Stimulated activated naive CD4-positive, alpha-beta T cell (primary cell): ENCODE measurements at places on chromosomes 13 and 19.

GRCh38 chr13:112629161-112629560, 41.2 kb upstream of the TUBGCP3 start:
- DNase-seq, result no peak

- no peak for DNase-seq
These were observed 6.3 kb downstream of the PLIN3 start for GRCh38 chr19:4861147-4861546.

- DNase-seq, result no peak
These were observed 143.9 kb downstream of the KATNAL1 start for GRCh38 chr13:30163441-30163840.

- DNase-seq, result no peak
These were observed 13.1 kb downstream of the NAXD start for GRCh38 chr13:110628477-110628793.

DNA sequence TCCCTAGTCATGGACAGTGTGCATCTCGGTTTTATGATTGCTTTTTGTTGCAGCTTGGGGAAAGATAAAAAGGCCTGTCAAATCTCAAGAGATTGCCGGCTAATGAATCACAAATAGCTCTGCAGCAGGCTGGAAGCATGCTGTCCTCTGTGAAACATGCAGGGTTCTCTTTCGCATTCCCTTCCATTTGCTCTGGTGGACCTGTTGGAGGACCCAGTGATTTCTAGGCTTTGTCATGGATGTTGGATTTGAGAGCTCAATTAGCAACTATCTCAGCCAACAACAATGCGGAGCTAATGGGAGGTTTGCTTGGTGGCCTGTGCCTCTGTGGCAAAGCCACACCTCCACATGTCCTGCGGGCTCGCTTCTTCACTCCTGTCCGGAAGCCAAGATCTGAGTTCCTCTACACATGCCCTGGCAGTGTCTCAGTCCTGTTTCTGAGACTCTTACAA, 418.1 kb upstream of the ARGLU1 start:
- DNase-seq, result no peak

- no peak for DNase-seq
These were observed at the start of gene C3 for GRCh38 chr19:6720369-6721137. Gene C3 (minus strand): TSS chr19:6720650. CDS start chr19:6720589, 61 bp downstream.

DNA sequence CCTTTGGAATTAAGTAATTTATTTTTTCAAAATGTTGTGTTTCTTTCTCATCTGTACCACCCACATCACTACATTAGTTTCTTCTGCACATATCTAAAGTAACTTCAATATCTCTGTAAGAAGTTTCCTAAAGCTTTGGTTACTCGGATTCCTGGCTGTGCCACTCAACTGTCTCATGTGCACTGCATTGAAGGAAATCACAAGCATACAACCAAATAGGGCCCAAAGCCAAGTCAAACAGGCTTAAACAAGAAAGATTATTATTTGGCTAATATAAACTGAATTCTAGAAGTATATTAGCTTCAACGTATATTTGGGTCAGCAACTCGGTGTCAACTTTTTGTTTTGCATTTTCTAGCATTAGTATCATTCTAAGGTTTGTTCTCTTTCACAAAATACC, 1647.6 kb upstream of the SPRY2 start:
- no peak for DNase-seq

GRCh38 chr19:29785955-29786589, 25.7 kb upstream of the CCNE1 start:
- DNase-seq, result no peak

- no peak for DNase-seq
These were observed 20.3 kb upstream of the CEACAM1 start for GRCh38 chr19:42548552-42548951.

DNA sequence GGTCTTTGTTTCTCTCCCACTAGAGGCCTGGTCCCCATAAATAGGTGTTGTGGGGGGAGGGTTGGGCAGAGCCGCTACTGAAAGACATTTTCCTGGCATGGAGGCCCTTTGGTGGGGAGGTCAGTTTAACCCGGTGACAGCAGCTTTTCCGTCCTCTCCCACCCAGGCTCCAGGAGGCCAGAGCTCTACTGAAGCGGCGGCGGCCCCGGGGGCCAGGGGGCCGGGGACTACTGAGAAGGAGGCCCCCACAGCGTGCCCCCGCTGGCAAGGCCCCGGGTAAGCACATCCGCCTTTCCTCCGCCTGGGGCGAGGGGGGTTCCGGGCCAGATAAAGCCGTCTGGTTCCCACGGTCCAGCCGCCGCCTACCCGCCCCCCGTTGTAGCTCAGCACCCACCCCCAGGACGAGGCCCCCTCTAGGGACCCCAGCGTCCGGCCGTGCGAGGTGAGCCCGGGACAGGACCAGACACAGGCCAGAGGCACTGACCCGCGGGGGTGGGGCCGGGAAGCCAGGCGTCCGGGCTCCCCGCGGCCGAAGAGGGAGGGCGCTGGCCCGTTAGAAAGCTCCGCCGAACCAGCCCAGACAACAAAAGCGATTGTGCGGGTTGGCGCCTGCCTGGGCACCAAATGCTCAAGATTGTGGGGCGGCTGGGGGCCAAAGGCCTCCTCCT, 1.1 kb upstream of the LTBP4 start:
- DNase-seq, result no peak

DNA sequence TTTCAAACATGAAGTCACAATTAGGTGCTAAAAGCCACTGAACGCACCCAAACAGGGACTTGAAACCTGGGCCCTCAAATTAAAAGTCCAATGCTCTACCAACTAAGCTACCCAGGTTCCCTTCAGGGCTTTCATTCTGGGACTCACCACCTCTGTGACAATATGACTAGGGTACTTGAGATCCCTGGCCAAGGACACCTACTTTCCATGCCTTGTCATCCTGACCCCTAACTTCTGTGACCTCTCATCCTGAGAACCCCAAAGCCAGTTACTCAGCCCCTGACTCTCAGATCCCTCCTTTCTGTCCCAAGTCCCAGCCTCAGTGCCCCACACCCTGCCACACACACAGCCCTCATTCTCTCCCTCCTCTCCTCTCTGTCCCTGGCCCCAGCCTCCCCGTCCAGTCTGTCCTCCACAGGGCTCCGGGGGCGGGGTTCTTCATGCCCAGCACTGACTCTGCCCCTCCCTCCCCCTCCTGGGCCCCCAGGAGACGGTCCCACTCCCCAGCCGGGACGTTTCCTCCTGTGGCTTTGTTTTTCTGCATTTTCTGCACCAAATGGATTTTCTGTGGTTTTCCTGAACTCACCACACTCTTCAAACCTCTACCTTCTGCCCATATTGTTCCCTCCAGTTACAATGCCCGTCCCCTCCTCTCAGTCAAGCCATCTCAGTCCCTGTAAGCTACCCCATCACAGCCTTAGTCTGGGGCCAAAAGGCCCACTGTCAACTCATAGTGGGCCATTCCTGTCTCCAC, 7.0 kb downstream of the RCN3 start:
- no peak for DNase-seq

GRCh38 chr19:38701455-38702063, 42.7 kb downstream of the CAPN12 start:
- no peak for DNase-seq
